ENCODE measurements at places on chromosomes 16 and 17.

DNA sequence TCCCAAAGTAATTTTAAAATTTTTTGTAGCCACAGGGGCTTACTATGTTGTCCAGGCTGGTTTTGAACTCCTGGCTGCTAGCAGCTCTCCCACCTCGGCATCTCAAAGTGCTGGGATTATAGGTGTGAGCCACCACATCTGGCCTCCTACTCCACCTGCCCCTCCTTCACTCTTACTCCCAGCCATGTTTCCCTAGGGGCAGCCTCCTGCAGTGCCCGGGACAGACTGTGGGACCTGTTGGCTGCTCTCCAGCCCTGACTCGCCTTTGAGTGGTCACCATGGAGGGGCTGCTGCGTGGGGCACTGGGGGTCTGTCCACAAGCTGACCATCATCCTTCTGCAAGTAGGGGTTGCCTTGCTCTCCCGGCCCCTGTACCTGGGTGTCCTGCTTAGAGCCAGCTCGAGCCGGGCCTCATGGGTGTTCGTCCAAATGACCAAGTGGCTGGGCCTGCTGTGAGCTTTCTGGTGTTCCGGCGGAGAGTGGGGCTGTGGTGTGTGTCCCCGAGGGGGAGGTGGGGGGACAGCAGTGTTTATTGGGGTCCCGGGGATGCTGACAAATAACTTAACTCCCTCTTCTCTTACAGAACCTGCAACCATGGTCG lies 16.6 kb downstream of the SPIRE2 start:
- DNase-seq, result no peak

GRCh38 chr16:49000594-49000993 lies 281.0 kb downstream of the CBLN1 start:
- no peak for DNase-seq

DNA sequence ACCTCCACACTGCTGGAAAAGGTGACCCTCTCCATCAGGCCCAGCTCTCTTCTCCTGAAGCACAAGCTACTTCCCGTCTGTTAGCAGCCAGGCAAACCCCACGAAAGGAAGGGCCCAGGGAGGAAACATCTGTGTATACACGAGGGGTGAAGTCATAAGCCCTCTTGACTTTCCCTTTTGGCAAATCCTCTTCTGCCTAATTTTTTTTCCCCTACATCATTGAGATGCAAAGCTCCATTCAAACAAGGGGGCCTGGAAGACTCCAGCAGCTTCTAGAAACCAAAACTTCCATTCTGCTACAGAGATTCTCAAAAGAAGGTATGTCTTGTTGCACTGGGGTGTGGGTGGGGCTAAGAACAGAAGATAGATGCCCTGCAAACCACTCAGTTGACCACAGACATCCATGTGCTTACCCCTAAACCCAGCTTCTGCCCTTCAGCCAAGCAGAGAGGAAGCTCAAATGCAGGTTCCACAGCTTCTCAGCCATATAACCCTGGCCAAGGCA lies 145.6 kb upstream of the RCVRN start:
- no peak for DNase-seq

GRCh38 chr17:39225959-39226683 lies 376 bp upstream of the STAC2 start:
- DNase-seq, result peak; percentile 60

DNA sequence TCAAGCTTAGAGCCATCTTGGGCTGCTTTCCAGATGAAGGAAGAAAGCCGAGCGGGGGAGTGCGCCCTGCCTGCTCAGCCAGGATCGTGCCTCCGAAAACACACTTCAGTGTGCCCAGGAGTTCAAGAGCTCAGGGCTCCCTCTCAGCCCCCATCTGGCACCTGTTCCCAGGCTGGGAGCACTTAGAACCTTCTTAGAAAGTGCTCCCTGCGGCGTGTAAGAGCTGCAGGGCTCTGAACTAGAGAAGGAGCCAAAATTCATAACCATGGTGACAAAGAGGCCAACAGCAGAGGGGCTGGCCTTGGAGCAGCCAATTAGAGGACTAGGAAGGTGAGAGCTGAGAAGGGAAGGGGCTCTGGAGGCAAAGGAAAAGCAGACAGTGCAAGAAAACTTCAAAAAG lies 59.0 kb upstream of the TNRC6C start:
- no peak for DNase-seq

- peak; percentile 51 for DNase-seq
Measured at GRCh38 chr16:31201582-31202413, 762 bp downstream of the PYCARD start.

GRCh38 chr17:44385287-44386181 lies 3.9 kb downstream of the ITGA2B start:
- peak; percentile 89 for DNase-seq

Measured in CD4-positive, alpha-beta T cell treated with Interleukin-4 for 1 hour (primary cell).